ENCODE measurements at places on chromosomes 6 and 20. TPM values are rescaled to one million over a fixed set of nuclear protein-coding genes. Genes with fewer than 3 reads are reported as not detected.
A peak's percentile ranks its signal among the peaks of the same experiment; 100 is the strongest.

- peak; percentile 58 for DNase-seq
Measured at GRCh38 chr6:122033564-122034181, 365.8 kb upstream of the HSF2 start.

GRCh38 chr6:111105578-111105977 is 18.3 kb downstream of the SLC16A10 start:
- DNase-seq, result no peak

DNA sequence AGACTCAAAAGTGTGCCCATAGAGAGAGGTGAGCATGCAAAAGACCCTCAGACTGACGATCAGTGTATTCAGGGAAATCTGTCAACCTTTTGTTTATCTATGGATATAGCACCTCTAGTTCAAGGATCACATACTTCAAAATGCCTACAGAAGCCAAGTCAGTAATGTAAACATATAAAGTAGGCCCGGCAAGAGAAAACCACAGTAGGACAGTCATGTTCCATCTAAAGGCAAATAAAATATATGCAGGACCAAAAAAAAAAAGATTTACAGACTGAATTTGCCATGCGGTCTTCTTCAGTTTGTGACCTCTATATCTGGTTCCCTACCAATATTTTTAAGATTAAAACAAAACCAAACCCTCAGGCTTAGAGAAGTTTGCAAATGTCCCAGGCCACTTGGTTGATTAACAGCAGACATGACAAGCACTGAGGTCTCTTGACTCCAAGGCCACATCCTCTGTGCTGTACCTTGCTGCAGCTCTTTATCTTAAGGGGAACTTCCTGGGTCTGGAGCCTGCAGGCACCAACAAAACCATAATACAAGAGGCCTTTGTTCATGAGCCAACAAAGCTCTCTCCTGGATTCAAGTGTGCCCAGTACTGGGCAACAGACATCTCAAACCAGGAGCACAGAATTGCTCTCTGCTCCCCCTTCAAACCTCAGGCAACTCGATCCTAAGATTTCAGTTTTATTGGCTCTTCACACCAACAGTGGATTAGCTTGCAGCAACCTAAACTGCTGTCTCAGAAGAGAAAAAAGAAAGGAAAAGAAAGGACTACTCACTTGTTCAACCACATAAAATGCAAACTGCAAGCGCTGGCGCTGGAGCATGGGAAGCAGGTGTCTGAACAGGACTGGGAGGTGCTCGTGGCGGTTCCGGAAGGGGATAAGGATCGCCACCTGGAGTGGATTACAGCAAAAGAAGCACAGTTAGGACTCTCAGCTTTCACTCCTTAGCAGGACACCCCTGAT is 71.7 kb downstream of the B4GALT5 start:
- DNase-seq, result no peak

- no peak for DNase-seq
Measured at GRCh38 chr20:52302736-52303135, 111.2 kb upstream of the ZFP64 start.

Gene PIM1
- polyA plus RNA-seq, result 24.3 TPM

Gene ARHGAP40
- polyA plus RNA-seq, result 0.12 TPM

DNA sequence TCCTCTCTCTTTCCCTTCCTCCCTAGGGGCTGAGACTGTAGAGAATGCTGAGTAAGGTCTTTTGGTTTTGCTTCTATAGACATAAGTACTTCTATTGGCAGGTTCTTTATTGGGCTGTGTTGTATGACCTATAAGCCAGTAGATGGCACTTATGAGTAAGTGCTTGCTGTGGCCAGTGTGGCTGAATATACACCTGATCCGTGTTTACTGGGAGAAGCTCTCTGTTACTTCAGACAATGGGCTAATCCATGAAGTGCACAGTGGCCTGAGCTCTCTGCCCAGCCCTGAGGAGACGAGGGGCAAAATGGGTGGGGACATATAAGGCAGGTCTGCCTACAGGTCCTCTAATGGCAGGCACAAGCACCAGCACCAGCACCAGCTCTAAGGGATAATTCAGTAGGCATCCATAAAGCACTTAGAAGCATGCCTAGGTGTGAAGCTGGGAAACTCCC is 610.3 kb downstream of the RNF144B start:
- no peak for DNase-seq

- DNase-seq, result peak; percentile 54
Measured at GRCh38 chr6:18415671-18416340, 28.7 kb downstream of the RNF144B start.

Measured in muscle of back (tissue), 13 donors.